ENCODE measurements at places on chromosomes 3 and 15.

DNA sequence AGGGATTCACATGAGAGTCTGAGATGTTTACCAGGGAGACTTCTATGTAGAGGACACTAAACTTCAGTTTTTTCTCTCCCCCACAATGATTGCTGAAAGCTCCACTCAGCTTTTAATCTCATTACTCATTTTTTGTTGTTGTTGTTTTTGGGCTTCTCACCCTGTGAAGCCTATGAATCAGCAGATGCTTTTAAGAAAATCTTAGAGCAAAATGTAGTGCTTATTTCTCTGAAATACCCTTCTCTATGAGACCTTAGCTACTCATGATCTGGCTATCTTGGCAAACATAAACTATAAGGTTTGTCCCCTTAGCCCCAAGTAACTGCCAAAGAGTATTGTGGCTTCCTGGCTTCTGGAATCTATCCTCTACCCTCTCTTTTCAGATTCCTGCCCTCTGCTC, 537.3 kb downstream of the OCA2 start:
- DNase-seq = no peak

- DNase-seq = no peak
Measured at GRCh38 chr3:149658744-149659497, 1.1 kb upstream of the WWTR1 start.

- no peak for DNase-seq
Measured at GRCh38 chr3:119376758-119377157, 82.6 kb downstream of the ARHGAP31 start.

- DNase-seq = no peak
Measured at GRCh38 chr3:141256820-141257219, 25.2 kb downstream of the PXYLP1 start.

- DNase-seq = no peak
Measured at GRCh38 chr3:145936971-145937370, 224.0 kb downstream of the PLOD2 start.

GRCh38 chr3:85193565-85193964, 234.8 kb downstream of the CADM2 start:
- no peak for DNase-seq

Measured in CD4-positive, alpha-beta T cell treated with Interleukin-4 for 1 hour (primary cell).